ENCODE measurements at places on chromosomes 2 and 18.

- no peak for DNase-seq
These were observed 9.6 kb downstream of the TMEM177 start for GRCh38 chr2:119688616-119689015.

- DNase-seq = no peak
These were observed 26.5 kb downstream of the MDH1 start for GRCh38 chr2:63614983-63615945.

- DNase-seq = no peak
These were observed 15.7 kb upstream of the MYO3B start for GRCh38 chr2:170162271-170162632.

GRCh38 chr2:105278654-105279053 is 37.1 kb downstream of the GPR45 start:
- no peak for DNase-seq

GRCh38 chr2:46971929-46972328 is 56.3 kb upstream of the MCFD2 start:
- no peak for DNase-seq

GRCh38 chr2:109375131-109375561 is 238.6 kb downstream of the SEPTIN10 start:
- DNase-seq = no peak

GRCh38 chr2:219743548-219743947 is 116.1 kb downstream of the SLC4A3 start:
- DNase-seq = no peak

GRCh38 chr2:43142921-43143438 is 83.4 kb downstream of the ZFP36L2 start:
- DNase-seq = no peak

DNA sequence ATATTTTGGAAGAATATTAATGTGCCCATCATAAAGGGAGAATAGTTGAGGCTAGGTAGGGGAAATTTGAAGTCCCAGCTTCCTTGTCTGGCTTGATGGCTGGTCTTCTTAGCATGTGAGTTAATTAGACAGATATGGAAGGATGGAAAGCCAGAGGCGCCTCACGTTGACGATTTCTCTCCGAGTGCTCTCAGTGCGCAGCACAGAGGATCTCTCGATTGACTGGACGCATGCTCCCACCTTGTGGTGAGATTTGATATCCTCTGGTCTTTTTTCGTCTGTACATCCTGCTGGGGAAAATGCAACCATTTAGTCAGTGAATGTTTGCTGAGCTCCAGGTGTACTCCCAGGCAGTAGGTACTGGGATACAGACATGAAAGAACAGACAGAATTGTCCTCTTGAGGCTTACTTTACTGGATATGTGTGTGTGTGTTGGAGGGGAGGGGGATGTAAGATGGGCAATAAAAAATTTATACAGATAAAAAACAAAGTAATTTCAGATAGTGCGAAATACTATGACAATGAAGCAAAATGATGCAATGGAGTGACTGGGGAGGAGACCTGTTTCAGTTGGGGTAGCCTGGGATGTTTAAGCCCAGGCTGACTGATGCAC is 66.9 kb upstream of the ZNG1B start:
- DNase-seq = peak; percentile 9

- DNase-seq = no peak
These were observed 26.3 kb upstream of the TMEM182 start for GRCh38 chr2:102735416-102736109.

DNA sequence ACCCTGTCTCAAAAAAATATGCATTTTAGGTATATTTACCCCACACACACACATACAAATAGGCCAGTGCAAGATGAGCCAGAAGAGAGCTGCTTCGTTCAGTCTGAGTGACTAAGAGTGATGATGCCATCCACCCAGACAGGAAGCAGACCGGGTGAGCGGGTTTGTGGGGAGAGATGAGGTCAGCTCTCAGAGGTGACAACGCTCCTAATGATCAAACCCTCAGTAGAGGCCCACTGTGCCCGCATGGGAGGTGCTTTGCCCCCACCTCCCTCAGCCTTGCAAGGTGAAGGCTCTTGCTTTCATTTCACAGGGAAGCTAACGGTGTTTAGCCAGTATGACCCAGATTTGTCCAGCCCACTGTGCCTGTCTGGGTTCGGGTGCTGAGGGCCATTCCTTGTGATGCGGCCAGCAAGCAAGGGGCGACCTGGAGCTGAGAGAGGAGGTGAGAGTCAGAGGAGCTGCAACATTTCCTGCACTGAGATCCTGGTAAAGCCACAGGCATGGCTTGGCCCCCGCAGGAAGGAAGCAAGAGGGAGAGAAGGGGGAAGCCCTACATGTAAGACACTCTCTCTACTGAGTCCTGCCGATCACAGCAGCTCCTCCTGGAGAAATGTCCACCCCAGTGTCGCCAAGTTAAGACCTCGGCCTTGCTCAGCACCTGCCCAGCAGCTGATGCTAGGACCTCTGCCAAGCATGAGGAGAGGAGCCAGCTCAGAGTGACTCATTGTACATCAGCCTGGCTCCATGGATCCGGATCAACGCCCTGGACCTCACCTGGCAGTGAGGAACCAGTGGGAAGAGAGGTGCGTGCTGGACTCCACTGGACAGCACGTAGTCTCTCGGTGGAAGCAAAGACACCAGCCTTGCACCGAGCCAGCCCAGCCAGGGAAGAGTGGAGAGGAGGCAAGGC is 37.0 kb downstream of the NIFK start:
- peak; percentile 56 for DNase-seq

DNA sequence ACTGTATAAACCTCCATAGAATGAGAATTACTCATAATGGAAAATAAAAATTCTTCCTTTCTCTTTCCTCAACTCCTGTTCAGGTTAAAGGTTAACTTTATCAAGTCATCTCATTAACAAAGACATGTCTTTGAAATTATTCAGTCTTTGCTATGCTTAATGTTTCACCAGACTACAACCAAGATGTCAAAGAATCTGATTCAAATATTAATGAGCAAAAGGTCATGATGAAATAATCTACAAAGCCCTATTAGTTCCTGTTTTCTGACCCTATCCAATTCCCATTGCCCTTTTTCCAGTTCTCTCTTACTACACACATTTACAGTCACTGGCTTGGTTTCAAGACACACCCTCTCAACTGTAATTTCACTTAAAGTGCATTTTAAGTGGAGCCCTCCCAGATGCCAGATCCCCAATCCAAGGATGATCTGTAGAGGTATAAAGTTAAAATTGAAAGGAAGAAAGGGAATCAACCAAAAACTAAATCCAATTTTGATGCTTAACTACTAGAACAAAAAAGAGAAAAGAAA is 246.9 kb upstream of the CYP26B1 start:
- no peak for DNase-seq

- no peak for DNase-seq
These were observed 1834.7 kb upstream of the PIK3C3 start for GRCh38 chr18:40120356-40120755.

GRCh38 chr18:26745288-26746181 is 120.0 kb downstream of the AQP4 start:
- no peak for DNase-seq

- no peak for DNase-seq
These were observed 231.1 kb downstream of the ANKRD30B start for GRCh38 chr18:14978962-14979535.

- peak; percentile 13 for DNase-seq
These were observed 48.8 kb upstream of the LPIN2 start for GRCh38 chr18:3061581-3062312.

- DNase-seq = no peak
These were observed 20.9 kb upstream of the SMAD4 start for GRCh38 chr18:51009072-51009471.

DNA sequence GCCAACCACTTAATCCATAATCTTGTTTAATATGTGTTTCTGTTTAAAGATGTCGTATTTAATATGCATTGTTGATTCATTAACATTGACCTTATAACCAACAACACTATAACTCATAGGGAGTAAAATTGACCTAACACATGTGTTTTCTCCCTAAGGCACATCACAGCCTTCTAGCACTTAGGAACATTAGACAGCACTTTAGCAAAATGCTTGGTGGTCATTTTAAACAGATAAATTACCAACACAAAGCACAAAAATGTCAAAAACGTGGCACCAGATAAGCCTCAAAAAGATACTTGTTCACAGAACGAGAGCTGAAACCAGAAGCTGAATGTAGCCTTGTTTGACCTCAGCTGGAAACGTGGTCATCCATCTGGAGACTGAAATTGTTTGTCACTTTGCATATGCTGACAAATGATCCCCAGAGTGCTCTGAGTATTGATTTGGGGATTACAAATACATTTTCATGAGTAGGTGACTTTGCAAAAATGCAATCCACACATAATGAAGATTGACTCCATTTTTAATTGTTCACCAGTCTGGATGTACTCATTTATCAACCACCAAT is 139.2 kb downstream of the CCDC102B start:
- DNase-seq = no peak

- no peak for DNase-seq
These were observed 89.4 kb upstream of the SPTBN1 start for GRCh38 chr2:54366487-54367280.

- DNase-seq = no peak
These were observed 12.6 kb downstream of the AGAP1 start for GRCh38 chr2:235506291-235506996.

GRCh38 chr2:43444989-43445645 is 150.7 kb downstream of the THADA start:
- DNase-seq = no peak

DNA sequence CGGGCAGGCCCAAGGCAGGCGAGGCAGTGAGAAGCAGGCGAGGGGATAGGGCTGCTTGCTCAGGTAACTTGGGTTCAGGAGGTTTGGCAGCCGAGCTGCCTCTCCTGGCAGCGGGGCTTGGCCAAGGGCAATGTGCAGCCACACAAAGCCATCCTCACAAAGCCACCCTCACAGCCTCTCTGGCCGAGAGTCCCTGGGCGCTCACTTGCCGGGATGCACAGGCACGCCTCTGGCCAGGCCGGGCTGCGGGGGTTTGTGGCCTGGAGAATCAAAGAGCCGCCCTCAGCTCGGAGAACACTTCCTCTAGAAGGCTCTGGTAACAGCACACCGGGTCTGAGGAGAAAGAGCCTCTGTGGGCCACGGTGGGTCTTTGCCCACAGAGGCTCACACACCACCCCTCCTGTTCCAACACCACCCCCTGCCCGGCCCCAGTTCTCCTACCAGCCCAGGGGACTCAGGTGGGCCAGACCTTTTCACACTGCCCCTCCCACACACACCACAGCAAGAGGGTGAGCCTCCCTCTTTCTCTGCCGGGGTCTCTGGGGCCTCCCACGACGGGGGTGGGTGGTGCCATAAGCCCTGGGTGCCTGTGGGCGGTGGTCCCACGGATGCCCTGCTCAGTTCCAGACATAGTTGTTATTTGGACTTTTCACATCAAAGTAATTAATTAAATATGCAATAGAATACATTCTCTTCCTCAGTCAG is 186.9 kb downstream of the ZFP36L2 start:
- no peak for DNase-seq

DNA sequence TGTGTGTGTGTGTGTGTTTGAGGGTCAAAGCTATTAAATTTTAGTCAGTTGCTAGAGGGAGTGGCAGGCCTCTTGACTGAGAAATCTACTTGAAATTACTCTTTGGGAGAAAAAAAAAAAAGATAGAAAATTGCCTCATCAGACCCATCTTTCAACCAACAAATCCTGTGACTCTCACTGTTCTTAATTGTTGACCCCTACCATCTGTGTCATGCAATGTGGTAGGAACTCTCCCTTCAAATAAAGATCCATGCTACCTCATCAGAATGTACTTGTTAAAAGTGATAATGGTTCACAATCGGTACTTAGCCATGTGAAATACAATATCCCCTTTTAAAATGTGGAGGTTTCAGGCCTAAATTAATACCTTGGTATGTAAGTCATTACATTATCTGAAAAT is 670.8 kb upstream of the FANCL start:
- no peak for DNase-seq

- no peak for DNase-seq
These were observed 1.4 kb downstream of the MARCHF7 start for GRCh38 chr2:159713631-159714246.

Measured in activated naive CD8-positive, alpha-beta T cell treated with anti-CD3 and anti-CD28 coated beads, Interleukin-2, amount 50 U/mL, for 16 hours (primary cell).